Activated T-helper 2 cell treated with anti-CD3 and anti-CD28 coated beads, Interferon-gamma antibody, Interleukin-2, Interleukin-4, amounts not matched to agents 10 μg/mL and 5 μg/mL and 100 μg/mL, durations not matched to agents 14 hours and 24 hours and 36 hours (primary cell): ENCODE measurements at places on chromosomes 6 and 20.

- no peaks in the 10 kb centered on the region for H3K4me1 ChIP-seq
- H3K4me3 ChIP-seq: no peak overlapping the region
- DNase-seq: no peak
- H3K27ac ChIP-seq: no peak overlapping the region
These were observed 88.3 kb downstream of the CD24 start for GRCh38 chr6:106886081-106886843.

GRCh38 chr6:88491266-88491880, 325.2 kb upstream of the CNR1 start:
- H3K27me3 ChIP-seq: peaks cover 5% of the 10 kb centered on the region
- no peaks in the 10 kb centered on the region for H3K36me3 ChIP-seq
- no peak overlapping the region for H3K4me3 ChIP-seq

- no peak overlapping the region for H3K4me3 ChIP-seq
- no peak overlapping the region for H3K27ac ChIP-seq
- H3K27me3 ChIP-seq: no peaks in the 10 kb centered on the region
- H3K36me3 ChIP-seq: no peaks in the 10 kb centered on the region
- no peaks in the 10 kb centered on the region for H3K4me1 ChIP-seq
These were observed 145.3 kb downstream of the AIG1 start for GRCh38 chr6:143205991-143206390.

DNA sequence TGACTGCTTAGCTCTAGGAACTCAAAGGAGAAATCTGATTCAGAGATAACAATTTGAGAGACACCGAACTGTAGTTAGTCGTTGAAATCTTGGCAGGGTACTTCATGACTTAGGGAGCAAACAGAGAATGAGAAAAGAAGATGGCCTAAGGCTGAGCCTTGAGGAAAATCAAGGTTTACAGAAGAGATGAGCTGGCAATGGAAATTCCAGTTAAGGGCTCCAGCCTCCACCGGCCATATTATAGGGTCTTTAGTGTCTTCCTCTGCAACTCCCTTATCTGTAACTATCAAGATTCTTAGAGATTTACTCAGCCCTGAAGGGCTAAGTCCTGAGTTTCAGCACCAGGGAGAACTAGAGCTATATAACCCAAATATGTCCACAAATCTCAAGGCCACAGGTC, 26.6 kb downstream of the KCNK17 start:
- no peak overlapping the region for H3K27ac ChIP-seq
- peaks cover 10% of the 10 kb centered on the region for H3K27me3 ChIP-seq
- H3K36me3 ChIP-seq: no peaks in the 10 kb centered on the region
- DNase-seq: no peak
- no peak overlapping the region for H3K4me3 ChIP-seq

DNA sequence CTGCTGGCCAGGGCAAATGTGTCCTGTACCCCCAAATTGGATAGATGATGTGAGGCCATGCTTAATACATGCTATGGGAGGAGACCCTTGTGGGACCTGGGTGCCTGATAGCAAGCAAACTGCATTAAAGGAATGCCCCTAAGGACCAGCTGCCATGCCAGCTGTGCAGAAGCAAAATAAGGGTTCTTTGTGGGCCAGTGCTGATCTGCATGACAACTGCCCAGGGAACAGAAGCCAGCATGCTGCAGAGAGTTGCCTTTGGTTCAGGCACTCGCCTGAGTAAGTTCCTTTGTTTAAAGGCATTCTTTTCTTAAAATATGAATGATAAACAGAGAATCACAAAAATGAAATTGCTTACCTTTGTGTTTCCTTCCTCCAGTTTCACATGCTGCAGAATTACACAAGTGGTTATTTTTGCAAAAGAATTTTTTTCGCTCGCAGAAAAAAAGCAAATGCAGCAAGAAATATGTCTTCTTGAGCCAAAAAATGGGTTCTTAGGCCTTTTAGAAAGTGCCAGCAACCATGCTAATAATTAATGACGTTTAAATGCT, 6.9 kb upstream of the SYNDIG1 start:
- no peaks in the 10 kb centered on the region for H3K4me1 ChIP-seq
- peaks cover 21% of the 10 kb centered on the region for H3K27me3 ChIP-seq
- no peaks in the 10 kb centered on the region for H3K36me3 ChIP-seq
- DNase-seq: no peak
- H3K4me3 ChIP-seq: no peak overlapping the region
